ENCODE measurements at places on chromosomes 3 and 15. TPM values are rescaled to one million over a fixed set of nuclear protein-coding genes. Genes with fewer than 3 reads are reported as not detected.

- DNase-seq = no peak
These were observed 41.8 kb downstream of the GRK7 start for GRCh38 chr3:141804778-141805639.

DNA sequence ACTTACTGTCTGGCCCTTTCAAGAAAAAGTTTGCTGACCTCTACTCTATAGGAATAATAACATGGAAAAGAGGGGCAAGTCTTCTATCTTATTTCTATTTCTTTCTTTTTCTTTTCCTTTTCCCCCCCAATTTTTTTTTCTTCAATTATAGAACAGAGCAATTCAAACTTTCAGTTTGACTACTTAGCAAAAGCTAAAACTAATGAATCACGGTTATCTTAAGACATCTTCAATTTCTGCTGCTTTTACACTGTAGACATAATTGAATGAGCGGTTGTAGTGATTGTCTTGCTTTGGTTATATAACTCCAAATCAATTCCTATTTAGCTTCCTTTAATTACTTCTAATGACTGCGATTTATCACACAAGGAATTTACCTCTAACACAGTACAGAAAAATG is 74.3 kb upstream of the P2RY1 start:
- no peak for DNase-seq

GRCh38 chr3:102018551-102018950 is 169.2 kb downstream of the NFKBIZ start:
- DNase-seq = no peak

LTF gene
- total RNA-seq = not detected

DALRD3 gene
- 65.3 TPM for total RNA-seq

GRCh38 chr3:67325231-67325630 is 327.1 kb downstream of the KBTBD8 start:
- DNase-seq = no peak

GRCh38 chr3:40465111-40465407 is 7.9 kb downstream of the RPL14 start:
- no peak for DNase-seq

DNA sequence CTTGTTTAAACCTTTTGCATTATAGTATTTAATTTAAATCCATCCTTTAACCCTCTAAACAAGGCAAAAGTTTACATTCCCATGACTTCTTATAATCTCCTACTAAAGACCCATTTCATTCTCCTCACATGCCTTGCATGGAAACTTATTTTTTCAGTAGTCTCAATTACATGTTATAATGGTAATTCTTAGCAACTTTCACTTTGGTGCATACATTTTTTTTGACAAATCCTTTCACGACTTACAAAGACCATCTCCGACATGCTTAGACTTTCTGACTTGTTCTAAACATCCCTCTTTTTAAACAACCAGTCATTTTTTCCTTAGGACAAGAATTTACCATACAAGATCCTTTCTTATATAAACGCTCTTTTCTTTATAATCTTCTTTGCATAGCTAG is 615.4 kb upstream of the GBE1 start:
- DNase-seq = no peak

- DNase-seq = peak; percentile 70
These were observed at the start of gene SST for GRCh38 chr3:187669675-187670504. Gene SST, minus strand, starts transcription at chr3:187670394. Its CDS starts 103 bp downstream, at chr3:187670291.

HRG gene
- total RNA-seq = not detected

- no peak for DNase-seq
These were observed 20.2 kb upstream of the DAPK2 start for GRCh38 chr15:64066451-64066850.

- no peak for DNase-seq
These were observed 17.2 kb upstream of the IREB2 start for GRCh38 chr15:78420766-78421165.

MAPKBP1 gene
- 12.3 TPM for total RNA-seq

GRCh38 chr15:34332553-34333120 is 4.9 kb downstream of the SLC12A6 start:
- DNase-seq = no peak

FAM227B gene
- 4.4 TPM for total RNA-seq

SEMA5B gene
- not detected for total RNA-seq

GRCh38 chr3:69121513-69121912 is 882 bp downstream of the LMOD3 start:
- DNase-seq = no peak

DNA sequence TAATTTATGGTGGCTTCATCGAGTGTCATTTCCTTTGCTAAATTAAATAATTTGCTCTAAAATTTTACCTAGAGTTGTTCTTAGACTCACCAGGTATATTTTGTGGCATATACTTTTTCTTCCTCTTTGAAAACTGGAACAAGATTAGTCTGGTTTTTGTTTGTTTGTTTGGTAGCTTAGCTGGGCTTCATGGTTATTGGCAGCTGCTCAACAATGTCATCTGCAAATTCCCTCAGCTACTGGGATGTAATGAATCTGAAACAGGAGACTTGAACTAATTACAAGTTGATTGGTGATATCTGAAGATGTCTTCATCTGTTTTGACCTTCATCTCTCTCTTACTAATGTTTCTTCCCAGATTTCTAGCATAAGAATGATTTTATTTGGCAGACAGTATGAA is 270.5 kb upstream of the P2RY1 start:
- DNase-seq = no peak

- no peak for DNase-seq
These were observed 15.5 kb downstream of the TRAK1 start for GRCh38 chr3:42106646-42107045.

MYRIP gene
- 0.32 TPM for total RNA-seq
